ENCODE measurements at places on chromosomes 2 and 18.

DNA sequence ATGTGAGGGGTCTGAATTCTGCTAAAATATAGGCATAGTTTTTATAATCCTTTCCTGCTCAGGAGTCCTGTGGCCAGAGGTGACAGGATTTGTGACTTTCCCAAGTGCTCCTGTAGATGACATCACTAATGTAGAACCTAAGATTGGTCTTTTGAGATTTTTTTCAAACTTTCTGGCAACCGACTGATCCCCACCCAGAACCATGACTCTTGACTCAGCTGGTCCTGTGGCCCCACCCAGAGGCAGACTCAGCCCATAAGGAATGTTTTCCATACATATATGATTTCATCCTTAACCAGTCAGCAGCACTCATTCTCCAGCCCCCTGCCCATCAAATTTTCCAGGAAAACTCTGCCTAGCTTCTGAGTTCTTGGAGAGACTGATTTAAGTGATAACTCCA is 46.8 kb downstream of the COMMD1 start:
- no peak for DNase-seq

GRCh38 chr2:33488178-33488690 is 11.8 kb downstream of the RASGRP3 start:
- no peak for DNase-seq

DNA sequence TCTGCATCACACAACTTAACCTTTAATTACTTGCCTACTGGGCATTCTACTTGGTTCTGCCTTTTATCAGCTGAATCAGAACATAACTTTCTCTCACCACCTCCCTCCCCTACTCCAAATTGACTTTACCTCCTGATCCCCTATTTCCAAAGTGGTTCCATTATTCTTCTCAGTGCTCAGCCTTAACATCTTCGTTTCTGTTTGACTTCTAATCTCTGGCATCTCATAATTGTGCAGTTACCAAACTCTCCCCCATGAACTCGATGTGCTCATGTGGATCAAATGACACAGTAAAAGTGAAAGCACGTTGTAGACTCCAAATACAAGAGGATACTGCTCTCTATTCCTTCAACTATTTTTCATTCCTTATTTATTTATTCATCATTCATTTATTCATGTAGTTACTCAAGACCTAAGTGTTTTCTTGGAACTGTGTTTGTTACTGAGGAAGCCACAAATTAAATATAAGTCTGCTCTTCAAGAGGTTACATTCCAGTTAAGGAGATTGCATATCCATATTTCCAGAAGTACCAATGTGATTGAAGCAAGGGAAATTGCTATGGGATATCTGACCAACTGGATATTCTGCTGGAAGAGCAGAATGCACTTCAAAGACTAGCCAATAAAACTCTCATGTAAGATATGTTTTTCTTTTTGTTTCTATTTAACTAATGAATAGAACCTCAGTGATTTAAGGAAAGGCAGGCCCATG is 158.8 kb downstream of the TMEFF2 start:
- DNase-seq: peak; percentile 43

DNA sequence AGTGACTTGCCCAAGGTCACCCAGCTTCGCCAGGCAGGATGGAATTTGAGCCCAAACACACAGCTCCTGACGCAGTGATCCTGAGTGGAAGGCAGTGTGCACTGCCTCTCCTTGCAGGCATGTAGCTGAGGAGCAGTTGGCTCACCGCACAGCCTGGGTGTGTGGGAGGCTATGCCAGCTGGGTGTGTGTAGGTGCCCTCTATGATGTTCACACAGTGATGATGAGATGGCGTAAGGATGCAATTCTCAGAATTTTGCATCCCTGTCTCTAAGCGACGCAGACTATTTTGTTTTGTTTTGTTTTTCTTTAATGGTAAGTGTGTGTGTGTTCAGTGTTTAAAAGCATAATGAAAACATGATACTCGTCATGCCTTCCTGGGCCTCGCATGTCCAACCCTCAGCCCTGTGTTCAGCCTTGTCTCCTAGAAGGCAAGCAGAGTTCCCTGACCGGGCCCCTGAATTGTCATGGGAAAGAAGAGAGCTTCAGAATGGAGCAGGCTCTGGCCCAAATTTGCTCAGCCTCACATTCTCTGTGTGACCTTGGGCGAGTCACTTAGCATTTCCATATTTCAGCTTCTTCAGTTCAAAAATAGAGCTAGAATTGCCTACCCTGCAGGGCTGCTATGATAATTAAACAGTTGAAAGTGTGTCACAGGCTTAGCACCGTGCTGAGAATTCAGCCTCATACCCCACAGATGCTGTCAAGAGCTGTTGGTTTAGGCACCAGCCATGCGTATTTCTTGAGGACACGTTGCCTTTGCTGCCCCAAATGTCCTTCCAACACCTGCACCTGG is 603.6 kb upstream of the RAB6C start:
- DNase-seq: no peak

DNA sequence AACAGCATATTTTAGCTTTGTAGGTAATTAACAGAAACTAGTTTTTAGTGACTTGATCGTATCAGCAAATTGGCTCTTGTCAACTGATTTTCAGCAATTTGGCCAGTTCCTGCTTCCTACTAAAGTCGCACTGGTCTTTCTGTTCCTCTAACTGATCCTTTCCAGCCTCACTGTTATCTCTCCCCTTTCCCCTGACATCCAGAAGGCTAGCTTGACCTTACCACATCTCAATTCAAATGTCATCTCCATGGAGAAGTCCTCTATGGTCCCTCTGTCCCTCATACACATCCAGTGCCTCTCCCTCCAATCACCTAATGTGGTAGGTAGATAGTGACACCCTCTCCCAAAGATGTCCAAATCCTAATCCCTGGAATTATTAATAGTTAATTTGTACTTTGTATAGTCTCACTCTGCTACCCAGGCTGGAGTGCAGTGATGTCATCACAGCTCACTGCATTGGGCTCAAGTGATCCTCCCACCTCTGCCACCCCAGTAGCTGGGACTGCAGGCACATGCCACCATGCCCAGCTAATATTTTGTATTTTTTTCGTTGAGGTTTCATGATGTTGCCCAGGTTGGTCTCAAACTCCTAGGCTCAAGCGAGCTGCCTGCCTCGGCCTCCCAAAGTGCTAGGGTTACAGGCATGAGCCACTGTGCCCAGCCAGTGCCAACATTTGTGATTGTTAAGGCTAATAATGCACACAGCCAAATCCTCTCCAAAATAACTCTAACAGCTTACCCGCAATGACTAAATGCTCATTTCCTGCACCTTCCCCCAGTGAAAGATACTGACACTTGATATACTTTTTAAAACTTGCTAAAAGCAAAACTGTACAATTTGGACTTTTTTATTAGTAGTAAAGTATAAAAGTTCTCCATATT is 16.9 kb downstream of the PSTPIP2 start:
- DNase-seq: no peak

DNA sequence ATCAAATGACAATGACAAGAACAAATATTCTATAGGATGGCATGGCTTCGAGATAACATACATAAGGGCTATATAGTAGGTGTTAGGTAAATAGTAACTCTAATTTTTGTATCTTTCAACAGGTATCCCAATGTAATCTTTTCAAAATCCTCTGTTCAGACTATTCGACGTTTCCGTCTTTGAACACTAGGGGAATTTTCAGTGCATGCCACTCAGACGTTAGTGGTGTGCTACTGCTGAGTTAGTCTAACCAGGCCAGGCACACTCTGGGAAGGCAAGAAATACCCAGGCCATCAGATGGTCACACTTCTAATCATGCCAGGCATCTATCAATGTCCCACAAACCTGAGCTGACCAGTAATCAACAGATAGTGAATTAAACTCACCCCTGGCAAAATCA is 14.6 kb upstream of the CREG2 start:
- DNase-seq: no peak

GRCh38 chr2:215775106-215775505 is 238.2 kb downstream of the MREG start:
- DNase-seq: no peak

Data from astrocyte of the spinal cord (primary cell).